ENCODE measurements at places on chromosomes 3 and 15.

- no peak for DNase-seq
These were observed 44.0 kb downstream of the OTOL1 start for GRCh38 chr3:161540594-161540993.

DNA sequence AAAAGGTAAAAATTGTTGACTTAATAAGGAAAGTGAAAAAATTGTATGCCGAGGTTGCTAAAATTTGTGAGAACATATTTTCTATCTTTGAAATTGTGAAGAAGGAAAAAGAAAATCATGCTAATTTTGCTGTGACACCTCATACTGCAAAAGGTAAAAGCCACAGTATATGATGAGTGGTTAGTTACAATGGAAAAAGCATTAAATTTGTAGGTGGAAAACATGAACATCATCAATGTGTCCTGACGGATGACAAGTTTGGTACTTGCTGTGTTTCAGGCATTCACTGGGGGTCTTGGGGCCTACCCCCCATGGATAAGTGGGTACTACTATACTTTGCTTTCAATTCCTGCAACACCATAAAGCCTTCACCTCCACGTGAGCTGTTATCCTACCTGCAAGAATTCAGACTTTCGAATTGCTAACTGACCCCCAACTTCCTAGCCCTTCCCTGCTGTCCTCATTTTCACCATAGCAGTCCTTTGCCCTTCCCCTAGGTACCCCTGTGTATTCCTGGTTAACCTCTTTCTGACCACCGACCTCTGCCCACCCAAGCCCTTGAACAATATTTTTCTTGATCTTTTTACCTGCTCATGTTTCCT, 62.4 kb downstream of the RAB7A start:
- DNase-seq: no peak

GRCh38 chr3:39712413-39713048, 96.9 kb upstream of the MYRIP start:
- DNase-seq: no peak

- DNase-seq: no peak
These were observed 124.4 kb downstream of the B3GALNT1 start for GRCh38 chr3:160980740-160981139.

- no peak for DNase-seq
These were observed 80.7 kb upstream of the PCSK6 start for GRCh38 chr15:101570241-101570640.

- no peak for DNase-seq
These were observed 99.9 kb downstream of the ADAMTS17 start for GRCh38 chr15:100241572-100242482.

GRCh38 chr15:58003810-58004209, 61.7 kb downstream of the ALDH1A2 start:
- DNase-seq: no peak

DNA sequence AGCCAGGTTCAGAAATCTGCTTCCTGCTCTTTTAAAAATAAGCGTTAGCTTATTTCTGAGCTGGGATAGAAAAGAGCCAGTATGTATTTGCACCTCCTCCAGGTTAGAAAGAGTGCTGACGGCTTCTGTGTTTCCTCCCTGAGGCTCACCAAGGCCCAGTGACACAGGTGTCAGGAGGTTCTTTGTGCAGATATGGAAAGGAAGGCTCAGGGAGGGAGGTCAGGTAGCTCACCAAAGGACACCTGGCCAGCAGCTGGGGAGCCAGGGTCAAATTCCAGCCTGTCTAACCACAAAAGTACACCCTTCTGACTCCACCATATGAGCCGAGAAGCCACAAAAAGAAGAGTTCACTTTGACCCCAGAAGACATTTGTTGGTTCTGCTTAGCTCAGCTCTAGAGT, 201.0 kb upstream of the WNT5A start:
- DNase-seq: no peak

All from activated CD8-positive, alpha-beta memory T cell treated with anti-CD3 and anti-CD28 coated beads for 1 hour (primary cell).